ENCODE measurements at places on chromosomes 4 and X.

GRCh38 chrX:109351557-109351956 lies 130.3 kb downstream of the GUCY2F start:
- DNase-seq = no peak

- DNase-seq = no peak
Measured at GRCh38 chr4:98967786-98968329, 27.7 kb upstream of the METAP1 start.

GRCh38 chrX:33218819-33219218 lies 7.5 kb upstream of the DMD start:
- no peak for DNase-seq

DNA sequence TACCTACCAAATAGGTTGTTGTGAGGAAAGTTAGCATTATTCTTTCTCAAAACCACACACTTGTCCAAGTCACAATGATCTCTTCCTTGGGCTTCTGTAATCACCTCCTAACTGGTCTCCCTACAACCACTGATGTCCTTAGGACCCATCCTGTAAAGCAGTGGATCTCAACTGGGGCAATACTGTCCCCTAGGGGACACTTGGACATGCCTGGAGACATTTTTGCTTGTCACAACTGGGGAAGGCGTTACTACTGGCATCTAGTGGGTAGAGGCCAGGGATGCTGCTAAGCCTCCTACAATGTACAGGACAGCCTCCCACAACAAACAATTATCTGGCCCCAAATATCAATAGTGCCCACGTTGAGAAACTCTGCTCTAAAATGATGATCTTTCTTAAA lies 118.7 kb upstream of the AP1S2 start:
- DNase-seq = no peak

DNA sequence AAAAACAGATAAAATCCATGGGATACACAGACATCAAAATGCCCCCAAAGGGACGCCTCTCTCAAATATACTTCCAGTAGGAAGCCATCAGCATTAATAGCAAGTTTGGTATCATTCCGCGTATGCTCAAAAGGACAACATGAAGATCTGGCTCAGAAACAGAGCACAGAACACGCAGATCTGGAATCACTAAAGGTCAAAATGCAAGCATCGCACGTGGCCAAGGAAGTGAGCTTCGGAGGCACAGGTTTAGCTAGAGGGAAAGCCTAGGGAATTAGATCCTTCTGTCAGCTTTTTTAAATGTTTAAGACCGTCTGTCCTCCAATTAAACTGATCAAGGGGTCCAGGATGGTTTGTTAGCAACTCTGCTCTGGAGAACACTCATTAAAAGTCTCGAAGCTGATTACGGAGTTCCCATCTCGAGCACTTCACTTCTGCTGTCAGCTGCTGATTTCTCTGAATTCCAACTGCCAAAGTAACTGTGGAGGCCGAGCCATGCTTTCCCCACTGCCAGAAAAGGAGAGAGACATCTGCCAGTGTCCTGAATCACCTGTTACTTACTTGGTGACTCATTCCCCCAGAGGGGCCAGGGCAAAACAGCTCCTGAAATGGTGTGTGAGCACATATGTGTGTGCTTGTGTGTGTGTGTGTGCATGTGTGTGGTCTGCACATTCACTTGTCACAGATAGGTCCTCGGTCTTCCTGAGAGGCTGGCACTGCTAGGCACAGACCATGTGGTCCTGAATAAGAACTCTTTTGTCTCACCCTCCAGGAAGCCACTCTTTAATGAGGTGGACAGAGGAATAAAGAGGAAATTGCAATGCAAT lies 177.7 kb upstream of the PPARGC1A start:
- DNase-seq = peak; percentile 33

- no peak for DNase-seq
Measured at GRCh38 chrX:36963069-36963808, 44.9 kb upstream of the FAM47C start.

GRCh38 chr4:165005352-165005925 lies 26.4 kb upstream of the TRIM60 start:
- no peak for DNase-seq

DNA sequence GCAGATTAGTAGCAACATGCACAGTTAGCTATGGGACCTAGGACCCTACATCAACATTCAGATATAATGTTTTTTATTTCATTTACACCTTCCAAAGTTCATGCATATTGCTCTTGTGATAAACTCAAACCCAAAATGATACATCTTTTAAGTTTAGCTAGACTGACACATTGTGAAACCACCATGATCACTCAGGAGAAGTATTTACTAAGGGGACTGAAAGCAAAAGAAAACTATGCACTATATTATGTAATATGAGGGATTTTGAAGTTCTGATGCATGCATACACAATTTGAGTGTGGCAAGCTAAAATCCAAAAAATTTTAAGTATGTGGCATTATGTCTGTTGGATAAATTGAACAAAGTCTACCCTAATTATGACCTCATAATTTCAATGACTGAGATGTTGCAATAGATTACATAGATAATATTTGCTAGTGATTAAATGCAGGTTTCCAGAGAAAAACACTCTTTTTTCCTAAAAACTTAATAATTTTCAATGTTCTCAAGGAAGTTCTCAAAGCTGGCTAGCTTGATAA lies 914.8 kb upstream of the GRIA3 start:
- DNase-seq = no peak

DNA sequence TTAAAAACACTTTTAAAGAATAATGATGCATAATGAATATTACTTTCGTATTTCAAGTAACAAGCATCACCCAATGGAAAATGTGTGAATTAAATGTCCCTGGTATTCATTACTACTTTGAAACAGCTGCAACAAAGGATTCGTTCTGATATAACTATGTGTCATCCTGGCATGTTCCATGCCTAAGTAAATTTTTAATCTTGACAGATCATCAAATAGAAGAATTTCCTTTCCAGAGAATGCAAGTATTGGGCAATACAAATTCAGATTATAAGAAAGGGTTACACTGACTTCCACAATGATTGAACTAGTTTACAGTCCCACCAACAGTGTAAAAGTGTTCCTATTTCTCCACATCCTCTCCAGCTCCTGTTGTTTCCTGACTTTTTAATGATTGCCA lies 105.3 kb downstream of the SPCS3 start:
- no peak for DNase-seq

- DNase-seq = no peak
Measured at GRCh38 chr4:145976680-145977079, 38.1 kb upstream of the ZNF827 start.

- no peak for DNase-seq
Measured at GRCh38 chrX:2917767-2918166, 11.4 kb downstream of the ARSD start.

- DNase-seq = no peak
Measured at GRCh38 chrX:134794692-134795091, 136.4 kb upstream of the PLAC1 start.

- DNase-seq = no peak
Measured at GRCh38 chr4:6806924-6807626, 24.5 kb downstream of the KIAA0232 start.

DNA sequence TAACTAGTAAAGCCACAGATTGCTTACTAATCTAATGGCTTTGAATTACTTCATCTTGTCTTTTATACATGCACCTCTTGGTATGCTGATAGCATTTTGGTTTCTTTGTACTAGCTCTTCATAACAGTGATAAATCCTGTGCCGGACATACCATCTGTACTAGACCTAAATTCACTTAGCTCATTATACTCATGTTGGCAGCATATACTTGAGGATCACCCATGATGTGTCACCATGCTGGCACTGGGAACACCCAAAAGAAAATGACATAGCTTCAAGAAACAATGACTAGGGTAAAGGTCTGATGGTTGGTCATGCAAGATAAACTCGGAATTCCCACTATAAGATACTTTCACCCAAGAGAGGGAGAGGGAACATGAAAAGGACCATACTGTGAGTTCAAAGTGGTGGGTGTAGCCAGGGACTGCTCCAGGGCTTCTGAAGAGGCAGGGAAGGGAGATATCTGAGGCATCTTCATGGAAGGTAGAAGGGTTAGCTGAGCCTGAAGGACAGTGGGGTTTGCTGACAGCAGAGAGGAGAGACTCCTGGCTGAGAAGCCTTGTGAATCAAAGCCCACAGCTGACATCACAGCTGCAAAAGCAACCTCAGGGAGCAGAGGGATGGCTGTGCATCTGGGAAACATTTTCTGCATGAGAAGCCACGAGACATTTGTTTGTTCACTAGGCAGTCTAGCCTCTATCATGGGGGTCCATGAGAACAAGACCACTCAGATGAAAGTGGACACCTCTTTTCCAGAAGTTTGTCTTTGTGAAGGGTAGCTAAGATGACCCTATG lies 314.2 kb downstream of the RAB28 start:
- DNase-seq = no peak

GRCh38 chr4:159055833-159056232 lies 47.0 kb upstream of the RAPGEF2 start:
- no peak for DNase-seq

GRCh38 chrX:47446971-47447370 lies 36.1 kb downstream of the ZNF41 start:
- no peak for DNase-seq

GRCh38 chr4:16027626-16028025 lies 56.2 kb downstream of the PROM1 start:
- no peak for DNase-seq

GRCh38 chrX:30948626-30949025 lies 59.6 kb upstream of the TAB3 start:
- no peak for DNase-seq
